ENCODE measurements at places on chromosomes 6 and 20. TPM values are rescaled to one million over a fixed set of nuclear protein-coding genes. Genes with fewer than 3 reads are reported as not detected.

GRCh38 chr6:148112851-148113319 is 229.8 kb upstream of the SASH1 start:
- DNase-seq: no peak

- DNase-seq: no peak
These were observed 70.7 kb upstream of the RAB32 start for GRCh38 chr6:146472918-146473317.

- DNase-seq: no peak
These were observed 11.2 kb downstream of the GCNT2 start for GRCh38 chr6:10532392-10532791.

- no peak for DNase-seq
These were observed 18.7 kb downstream of the ADRM1 start for GRCh38 chr20:62321521-62321948.

GRCh38 chr6:114179411-114179810 is 163.4 kb downstream of the HS3ST5 start:
- DNase-seq: no peak

DNA sequence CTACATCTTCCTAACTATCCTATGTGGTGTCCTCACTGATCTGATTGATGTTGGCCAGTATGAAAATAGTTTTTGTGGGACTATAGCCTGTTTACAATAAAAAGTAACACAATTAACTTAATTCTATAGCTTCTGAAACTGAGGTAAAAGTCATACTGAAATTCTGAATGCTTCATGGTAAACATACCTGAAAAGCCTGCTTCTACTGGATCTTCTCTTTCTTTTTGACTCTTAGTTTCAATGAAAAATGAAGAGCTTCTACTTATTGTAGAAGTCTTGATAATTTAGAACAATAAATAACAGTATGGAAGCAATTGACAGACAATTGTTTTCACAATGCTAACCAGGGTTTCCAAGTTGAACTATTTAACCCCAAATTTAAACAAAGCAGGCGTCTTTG is 383.9 kb upstream of the MMS22L start:
- DNase-seq: no peak

The MRPS26 gene
- 97.4 TPM for polyA plus RNA-seq

The CTCFL gene
- polyA plus RNA-seq: not detected

The ANKRD6 gene
- 7.5 TPM for polyA plus RNA-seq

The IMPG1 gene
- not detected for polyA plus RNA-seq

The KIFC1 gene
- polyA plus RNA-seq: 1.2 TPM

The TRDN gene
- polyA plus RNA-seq: 0.09 TPM

Measured in urinary bladder (tissue), 4 donors.